NCI-H1436 (cell line): ENCODE measurements at places on chromosomes 12 and 14.

- no peak for DNase-seq
Observed at GRCh38 chr12:95151406-95151805, 65.9 kb downstream of the FGD6 start.

DNA sequence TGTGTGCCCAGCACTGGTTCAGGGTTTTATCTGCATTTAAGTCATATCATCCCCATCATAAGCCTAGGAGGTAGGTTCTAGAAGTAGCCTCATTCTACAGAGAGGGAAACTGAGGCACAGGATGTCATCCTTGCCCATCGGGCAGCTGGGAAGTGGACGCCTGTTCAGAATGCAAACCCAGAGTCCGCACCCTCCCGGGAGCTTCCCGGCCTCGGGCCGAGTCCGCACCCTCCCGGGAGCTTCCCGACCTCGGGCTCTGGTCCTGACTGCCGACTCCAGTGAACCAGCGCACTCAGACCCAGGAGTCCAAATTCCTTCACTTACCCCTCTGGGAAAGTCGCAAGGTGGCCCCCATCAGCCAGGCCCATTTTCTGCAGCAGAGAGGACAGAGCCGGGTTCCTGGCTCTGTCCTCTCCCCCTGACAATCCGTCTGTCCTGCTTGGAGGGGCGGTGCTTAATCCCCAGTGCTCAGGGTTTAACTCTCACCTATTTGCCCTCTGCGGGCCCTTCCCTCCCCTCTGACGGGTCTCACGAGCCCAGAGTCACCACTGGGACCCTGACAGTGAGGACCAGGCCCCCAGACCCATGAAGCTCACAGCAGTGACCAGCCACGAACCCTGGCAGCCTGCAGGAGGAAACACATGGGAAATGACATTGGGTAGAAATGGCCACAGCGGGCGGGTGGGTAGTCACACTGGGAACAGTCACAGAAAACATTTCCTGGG lies 141.9 kb downstream of the PIWIL1 start:
- DNase-seq = no peak

DNA sequence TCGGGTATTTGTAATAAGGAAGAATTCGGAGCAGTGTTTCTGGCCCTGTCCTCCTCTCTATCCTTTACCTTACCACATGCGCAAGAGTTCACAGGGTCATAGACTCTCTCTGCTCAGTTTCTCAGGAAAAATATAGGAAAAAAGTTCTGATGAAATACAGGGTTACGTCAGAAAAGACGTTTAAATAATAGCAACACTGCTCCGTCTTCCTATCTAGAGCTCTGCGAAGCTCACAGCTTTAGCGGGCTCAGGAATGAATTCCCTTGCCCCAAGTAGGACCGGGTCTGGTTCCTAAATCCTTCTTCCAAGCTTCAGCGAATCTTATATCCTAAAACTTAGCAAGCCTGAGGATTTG lies 365 bp downstream of the CCDC59 start:
- DNase-seq = no peak

- no peak for DNase-seq
Observed at GRCh38 chr12:106917503-106917902, 38.2 kb upstream of the TMEM263 start.

DNA sequence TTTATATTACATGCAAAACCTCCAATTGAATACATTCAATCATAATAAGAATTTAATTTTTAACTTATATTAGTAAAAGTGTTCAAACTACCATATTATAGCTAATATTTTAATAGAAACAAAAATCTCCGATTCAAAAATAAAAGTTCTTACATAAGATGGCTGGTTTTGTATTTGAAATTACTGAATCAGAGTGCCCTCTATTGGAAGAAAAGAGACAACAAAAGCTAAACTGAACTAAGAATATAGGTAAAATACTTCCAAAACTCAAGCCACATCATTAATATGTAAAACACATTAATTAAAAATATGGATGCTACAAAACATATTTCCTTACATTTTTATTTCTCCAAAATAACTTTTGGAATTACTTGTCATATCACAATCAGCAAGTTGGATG lies 120.3 kb downstream of the GARIN6 start:
- peak; percentile 18 for DNase-seq

- no peak for DNase-seq
Observed at GRCh38 chr14:56862836-56863235, 52.6 kb upstream of the OTX2 start.
